ENCODE measurements at places on chromosomes 4 and X.

DNA sequence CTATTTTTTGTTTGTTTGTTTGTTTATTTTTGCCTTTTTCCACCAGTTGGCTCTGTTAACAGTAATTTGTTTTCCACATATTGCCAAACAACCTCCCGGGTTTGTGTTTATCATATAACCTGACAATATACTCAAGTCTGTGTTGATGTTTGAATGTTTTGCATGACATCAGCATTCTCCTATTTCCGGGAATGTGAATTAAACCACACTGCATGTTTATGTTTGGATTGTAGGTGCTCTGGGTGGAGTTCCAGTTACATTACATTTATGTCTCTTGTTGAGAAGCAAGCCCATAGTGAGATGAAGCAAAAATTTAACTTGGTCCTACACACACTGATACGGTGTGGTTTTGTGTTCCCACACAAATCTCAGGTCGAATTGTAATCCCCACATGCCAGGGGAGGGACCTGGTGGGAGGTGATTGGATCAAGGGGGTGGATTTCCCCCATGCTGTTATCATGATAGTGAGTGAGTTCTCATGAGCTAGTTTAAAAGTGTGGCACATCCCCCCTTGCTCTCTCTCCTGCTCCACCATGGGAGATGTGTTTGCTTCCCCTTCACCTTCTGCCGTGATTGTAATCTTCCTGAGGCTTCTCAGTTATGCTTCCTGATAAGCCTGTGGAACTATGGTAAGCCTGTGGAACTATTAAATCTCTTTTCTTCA is 54.4 kb upstream of the CLNK start:
- no peak for DNase-seq

DNA sequence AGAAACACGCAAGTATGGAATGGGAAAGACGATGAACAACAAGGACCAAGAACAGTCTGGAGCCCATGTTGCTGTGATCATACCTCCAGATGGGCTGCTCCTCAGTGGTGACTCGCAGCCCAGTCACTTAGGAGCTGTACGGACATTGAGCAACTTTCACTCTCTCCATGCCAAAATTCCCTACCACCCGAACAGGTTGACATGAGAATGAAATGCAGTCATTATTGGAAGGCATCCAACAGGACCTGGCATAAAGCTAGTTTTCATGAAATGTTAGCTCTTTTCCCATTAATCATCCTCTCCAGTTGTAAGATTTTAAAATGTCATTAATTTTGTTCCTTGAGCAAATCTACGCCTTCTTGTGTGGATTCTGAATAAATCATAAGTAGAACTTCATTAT is 82.7 kb upstream of the GPM6B start:
- DNase-seq: peak; percentile 92

DNA sequence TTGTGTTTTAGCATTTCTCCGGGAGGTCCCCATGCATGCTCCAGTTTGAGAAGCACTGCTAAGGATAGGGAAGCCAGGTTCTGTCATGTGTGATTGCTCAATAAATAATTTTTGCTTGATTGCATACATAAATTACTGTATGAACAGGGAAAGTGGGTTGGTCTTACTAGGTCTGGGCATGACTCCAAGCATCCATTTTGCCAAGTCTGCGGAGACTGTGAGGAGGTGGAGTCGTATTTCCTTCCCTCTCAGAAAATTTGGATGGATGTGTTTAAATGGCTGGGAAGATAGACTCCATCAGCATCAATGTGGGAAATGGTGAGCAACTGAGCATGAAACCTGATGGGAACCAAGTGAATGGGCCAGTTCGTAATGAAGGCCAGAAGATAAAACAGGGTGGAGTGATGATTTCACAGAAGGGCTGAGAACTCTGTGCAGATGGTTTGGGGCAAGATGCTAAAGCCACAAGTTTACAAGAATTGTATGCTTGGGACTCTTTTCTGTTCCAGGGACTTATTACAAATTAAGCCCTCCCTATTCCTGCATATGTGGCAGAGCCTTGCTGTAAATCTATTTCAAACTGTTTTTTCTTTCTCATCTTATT is 84.1 kb downstream of the NHS start:
- peak; percentile 37 for DNase-seq

- no peak for DNase-seq
Measured at GRCh38 chr4:8861576-8862295, 9.9 kb downstream of the HMX1 start.

GRCh38 chr4:187235456-187236170 is 512.0 kb upstream of the FAT1 start:
- no peak for DNase-seq

GRCh38 chr4:103664436-103665075 is 55.2 kb downstream of the TACR3 start:
- DNase-seq: no peak

DNA sequence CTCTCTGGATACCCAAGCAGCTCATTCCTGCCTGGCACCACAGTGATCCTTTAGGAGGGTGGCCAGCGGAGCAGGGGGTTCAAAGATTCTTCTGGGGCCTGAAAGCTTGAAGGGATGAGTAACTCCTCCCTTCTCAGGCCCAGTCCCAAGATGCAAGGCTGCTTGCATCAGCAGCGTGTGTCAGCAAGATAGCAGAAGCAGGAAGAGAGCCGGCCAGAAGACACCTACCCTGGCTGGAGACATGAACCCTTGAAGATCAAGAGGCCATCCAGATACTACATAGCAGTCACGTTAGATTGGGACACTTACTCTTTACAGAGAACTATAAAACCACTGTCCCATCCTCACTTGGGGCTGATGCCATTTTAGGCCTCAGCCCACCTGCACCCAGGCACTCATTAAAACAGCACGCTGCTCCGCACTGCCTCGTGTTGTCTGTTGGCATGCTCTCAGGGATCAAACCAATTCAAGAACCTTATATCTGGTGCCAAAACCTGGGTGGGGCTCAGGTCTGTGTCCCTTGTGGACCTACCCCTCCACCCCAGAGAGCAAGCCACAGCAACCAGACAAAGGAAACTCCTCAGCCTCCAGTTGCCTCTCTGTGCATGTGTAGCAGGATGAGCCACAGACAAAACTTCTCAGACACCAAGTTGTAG is 6.5 kb downstream of the UGT2B17 start:
- DNase-seq: no peak

Measured in foreskin keratinocyte (primary cell).